Fibroblast of mammary gland (primary cell): ENCODE measurements at places on chromosomes 5 and 9.

DNA sequence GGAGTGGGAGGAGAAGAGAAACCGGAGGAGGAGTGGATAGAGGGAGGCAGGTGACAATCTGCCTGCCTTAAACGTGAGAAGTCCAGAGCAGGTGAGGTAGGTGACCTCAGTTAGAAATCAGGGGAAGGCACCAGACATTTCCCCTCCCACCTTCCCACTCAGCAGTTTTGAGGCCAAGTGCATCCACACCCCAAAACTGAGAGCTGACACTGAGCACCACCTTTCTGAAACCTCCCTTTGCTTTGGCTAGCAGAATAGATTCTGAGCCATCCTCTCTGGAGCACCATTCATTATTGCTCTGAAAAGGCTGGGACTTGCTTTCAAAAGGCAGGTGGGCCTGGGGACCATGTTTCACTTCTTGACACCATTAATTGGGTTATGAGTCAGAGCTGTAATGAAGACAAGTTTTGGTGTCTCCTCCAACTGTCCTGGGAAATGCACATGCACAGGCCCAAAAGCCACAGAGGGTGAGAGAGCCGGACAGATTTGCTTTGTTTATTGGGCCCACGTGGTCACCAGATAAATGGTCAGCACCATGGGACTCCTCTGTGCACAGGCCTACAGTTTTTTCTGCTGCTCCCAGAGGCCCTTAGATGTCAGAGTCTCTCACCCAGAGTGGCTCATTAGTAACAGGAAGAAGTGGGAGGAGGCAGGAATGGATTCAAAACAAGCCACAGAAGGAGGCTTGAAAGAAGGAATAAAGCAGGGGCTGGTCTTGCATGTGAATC lies 314.7 kb downstream of the TLE1 start:
- DNase-seq, result no peak

GRCh38 chr9:92176068-92176799 lies 61.0 kb upstream of the SPTLC1 start:
- DNase-seq, result no peak

- no peak for DNase-seq
These were observed 30.1 kb downstream of the PSD2 start for GRCh38 chr5:139825690-139826089.

DNA sequence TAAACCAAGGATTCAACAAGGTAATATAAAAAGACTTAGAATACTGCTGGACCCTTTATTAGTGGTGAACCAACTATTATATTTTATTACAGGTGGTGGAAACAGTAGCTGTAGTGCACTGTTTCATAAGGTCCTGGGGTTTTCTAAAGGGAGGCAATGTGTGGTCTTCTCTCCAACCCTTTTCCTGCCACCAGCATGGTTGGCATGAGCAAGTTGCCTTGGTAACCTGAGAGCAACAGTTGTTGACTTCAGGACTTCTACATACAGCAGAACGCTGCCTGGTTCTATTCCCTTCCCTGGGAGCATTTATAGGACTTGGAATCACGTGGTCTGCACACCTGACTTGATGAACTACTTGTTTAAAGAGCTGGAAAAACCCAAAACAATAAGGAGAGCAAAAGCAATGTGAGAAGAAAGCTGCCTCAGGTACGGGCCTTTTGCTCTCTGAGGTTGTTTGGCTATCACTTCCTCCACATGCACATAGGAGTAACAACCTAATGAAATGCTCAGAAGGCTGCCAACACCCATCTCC lies 81.1 kb upstream of the RAI14 start:
- no peak for DNase-seq

GRCh38 chr5:6470672-6471071 lies 22.0 kb downstream of the UBE2QL1 start:
- DNase-seq, result no peak

- no peak for DNase-seq
These were observed 24.7 kb downstream of the TYRP1 start for GRCh38 chr9:12717907-12718306.

DNA sequence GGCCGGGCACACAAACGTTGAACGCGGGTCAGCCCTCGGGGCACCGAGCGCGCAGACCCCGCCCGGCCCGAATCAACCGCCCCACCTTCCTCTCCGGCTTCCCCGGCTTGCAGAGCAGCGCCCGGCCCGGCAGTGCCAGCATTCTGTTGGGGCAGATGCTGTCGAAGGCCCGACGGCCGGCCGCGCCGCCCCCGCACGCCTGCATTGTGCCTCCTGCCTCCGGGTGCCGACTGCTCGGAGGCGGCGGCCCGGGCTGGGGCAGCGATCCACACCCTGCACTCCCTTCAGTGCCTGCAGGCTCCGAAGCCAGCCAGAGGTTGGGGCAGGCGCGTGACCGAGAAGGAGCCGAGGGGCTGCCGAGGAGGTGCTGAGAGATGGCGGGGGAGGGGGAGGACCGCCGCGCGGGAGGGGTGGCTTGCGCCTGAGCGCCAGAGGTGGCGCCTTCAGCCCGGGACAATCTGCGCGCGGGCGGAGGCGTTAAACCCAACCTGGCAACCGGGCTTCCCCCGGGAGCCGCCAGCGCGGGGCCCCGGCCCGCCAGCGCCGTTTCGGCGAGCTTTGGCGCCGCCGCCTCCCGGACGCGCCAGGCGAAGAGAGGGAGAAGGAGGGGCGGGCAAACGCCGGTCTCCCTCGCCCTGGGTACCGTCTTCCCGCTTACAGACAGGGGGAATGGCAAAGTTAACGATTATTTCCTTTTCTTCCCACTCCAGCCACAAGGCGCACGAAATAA lies at the start of gene MCIDAS:
Gene MCIDAS, minus strand, starts transcription at position 382 of the 730 bp plus-strand sequence. Its CDS starts 177 bp downstream, at position 205.
- peak; percentile 34 for DNase-seq

DNA sequence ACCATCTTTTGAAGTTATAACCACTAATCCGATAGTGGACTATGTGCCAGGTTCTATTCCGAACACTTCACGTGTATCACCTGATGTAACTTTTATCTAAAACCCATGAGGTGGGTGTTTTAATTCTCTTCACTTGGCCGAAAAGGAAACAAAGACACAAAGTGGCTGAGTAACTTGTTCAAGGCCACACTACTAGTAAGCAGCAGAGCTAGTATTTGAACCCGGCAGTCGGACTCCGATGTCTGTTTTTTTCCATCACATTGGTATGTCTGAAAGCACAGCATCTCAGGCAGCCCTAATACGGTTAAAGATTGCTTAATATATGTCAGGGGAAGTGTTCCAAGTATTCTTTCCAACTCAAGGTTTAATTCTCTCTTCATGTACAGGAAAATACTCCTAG lies 16.2 kb downstream of the FAM169A start:
- DNase-seq, result no peak
